ENCODE measurements at places on chromosomes 11 and 22.

GRCh38 chr11:113764527-113765219 lies 8.8 kb downstream of the ZW10 start:
- no peak for DNase-seq

- no peak for DNase-seq
Measured at GRCh38 chr11:10304495-10305261, at the start of gene ADM. Gene ADM (plus strand): TSS chr11:10305073. CDS start chr11:10305701, 628 bp downstream.

DNA sequence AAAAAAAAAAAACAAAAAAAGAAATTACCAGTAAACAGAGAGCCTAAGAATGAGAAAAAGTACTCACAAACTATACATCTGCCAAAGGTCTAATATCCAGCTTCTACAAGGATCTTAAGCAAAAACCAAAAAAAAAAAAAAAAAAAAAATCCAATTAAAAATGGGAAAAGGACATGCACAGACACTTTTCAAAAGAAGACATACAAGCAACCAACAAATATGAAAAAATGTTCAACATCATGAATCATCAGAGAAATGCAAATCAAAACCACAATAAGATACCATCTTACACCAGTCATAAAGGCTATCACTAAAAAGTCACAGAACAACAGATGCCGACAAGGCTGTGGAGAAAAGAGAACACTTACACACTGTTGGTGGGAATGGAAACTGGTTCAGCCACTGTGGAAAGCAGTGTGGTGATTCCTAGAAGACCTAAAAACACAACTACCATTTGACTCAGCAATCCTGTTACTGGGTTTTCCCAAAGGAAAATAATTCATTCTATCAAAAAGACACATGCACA lies 18.3 kb downstream of the MS4A6A start:
- no peak for DNase-seq

DNA sequence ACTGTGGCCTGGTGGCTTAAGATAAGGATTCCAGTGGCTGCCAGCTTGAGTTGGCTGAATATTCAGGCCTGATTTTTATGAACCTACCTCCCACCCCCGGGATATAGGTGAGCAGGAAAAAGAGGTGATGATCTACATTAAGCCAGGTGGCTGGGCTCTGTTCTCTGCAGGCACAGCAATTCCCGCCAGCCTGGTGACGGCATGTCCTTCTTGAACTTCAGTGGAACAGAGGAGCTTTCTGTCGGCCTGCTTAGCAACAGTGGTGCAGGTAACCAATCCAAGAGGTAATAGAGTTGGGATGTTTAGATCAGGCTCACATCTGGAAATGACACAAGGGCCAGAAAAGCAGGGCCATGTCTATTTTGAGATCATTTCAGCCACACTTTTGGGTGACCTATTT lies 68.7 kb downstream of the DEPDC5 start:
- DNase-seq, result no peak

DNA sequence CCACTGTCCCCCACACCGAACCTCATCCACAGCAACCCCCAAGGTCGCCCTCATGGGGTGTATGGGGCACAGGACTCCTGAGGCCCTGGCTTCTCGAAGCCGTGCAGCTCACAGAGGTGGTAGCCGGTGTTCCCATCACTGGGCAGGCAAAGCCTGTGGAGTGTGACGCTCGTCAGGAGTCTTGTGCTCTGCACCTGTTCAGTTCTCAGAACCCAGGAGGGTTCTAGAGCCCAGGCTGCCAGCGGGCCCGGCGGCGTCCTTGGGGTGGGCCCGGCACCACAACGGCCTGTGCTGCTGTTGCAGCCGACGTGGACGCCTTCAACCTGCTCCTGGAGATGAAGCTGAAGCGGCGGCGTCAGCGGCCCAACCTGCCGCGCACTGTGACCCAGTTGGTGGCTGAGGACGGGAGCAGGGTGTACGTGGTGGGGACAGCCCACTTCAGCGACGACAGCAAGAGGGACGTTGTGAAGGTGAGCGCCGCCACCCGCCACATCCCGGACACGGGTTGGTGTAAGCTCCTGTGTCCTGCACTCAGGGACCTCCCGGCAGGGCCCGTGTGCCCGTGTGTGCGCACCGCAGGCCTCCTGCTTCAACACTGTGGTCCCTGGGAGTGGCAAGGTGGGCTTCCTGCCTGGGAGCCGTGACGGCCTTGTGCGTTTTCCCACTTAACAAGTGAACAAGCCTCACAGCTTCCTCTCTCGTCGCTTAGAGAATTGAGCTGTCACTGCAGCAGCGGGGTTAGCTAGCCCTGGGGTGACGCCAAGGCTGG lies 6.6 kb upstream of the SELENOO start:
- no peak for DNase-seq

DNA sequence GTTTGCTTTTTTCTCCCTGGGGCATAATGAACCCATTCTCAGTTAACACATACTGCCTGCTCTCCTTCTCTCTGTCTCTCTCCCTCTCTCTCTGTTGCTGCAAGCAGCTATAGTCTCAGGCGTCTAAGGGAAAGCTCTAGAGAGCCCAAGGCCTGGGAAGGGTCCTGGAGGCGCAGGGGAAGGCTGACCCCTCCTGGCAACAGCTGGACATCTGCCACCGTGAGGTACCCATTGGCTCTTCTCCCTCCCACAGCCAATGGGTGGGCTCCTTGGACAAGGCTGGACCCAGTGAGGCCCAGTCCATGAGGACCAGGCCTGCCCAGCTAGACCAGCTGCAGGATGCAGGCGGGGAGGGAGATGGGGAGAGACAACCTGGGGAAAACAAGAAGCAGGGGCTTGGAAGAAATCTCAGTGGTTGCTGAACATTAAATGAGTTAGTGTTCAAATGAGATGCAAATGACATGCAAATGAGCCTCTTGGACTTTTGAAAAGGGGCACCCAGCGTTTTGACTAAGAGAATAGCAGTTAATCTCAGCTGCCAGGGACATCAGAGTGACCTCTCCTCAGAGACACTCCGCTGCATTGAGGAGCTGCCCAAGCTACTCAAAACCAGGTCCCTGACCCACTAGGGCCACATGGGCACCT lies 349.7 kb downstream of the BUD13 start:
- DNase-seq, result no peak

DNA sequence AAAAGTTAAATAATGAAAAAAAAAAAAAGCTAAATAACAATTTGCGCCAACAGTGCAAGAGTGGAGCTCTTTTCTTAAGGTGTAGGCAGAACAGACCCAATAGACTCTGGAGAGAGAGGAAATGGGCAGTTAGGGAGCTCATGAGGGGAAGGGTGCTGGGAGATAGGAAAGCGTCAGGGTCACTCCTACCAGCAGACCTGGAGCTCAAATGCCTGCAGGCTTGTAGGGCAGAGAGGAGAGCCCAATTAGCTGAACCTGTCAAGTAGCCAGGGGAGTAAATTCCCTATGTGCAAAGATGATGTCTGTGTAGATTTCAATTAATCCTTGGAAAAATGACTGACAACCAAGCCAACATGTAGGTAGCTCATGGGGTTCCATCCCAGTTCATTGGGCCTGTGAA lies 73.0 kb downstream of the RAB30 start:
- DNase-seq, result no peak

DNA sequence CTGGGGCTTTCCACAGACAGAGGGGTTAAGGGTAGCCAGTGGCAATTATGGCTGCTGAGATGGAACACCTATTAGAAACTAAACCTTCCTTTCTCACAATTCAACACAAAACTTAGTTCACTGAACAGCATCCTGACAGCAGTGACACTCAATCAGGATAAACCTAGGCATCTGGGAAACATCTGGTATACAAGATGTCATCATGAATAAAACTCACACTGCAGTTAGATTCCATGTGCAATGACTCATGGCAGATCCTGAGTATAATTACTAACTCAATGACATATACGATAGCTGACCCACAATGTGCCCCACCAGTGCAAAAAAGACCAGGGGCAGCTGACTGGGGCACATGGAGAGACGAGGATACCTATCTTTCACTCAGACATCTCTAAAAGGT lies 17.7 kb downstream of the RBFOX2 start:
- DNase-seq, result no peak

DNA sequence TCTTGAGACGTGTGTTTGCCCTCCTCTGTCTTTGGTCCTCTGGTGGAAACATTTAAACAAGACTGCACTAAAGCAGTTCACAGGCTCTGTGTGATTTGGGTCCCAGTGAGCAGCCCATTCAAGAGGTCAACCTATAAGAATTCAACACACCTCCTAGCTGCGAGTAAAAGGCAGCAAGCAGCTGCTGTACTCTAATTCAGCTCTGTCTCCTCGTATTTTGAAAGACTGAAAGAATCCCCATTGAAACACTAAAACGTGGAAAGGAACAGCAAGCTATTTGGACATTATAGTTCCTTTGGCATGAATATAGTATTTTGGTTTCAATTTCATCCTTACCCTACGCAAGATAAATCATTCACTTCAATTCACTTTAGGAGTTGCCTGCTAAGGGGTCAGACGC lies 1046.7 kb downstream of the DLG2 start:
- no peak for DNase-seq

- no peak for DNase-seq
Measured at GRCh38 chr11:128323381-128323780, 264.0 kb downstream of the ETS1 start.

DNA sequence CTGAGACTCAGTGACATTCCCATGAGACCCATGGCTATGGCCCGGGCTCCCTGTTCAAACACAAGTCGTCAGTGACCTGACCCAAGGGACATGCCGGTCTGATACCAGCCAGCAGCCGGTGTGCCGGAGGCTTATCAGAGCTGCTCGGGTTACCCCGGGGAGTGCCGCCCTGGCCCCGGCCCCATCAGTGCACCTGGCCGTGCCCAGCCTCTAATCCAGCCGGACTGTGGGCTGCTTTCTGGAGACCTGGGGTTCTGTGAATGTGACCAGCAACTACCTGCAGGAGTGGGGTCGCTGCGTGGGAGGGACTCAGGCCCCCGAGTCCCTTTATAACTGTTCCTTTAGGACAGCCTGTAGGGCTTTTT lies 52.7 kb downstream of the LINC01488 start:
- no peak for DNase-seq

DNA sequence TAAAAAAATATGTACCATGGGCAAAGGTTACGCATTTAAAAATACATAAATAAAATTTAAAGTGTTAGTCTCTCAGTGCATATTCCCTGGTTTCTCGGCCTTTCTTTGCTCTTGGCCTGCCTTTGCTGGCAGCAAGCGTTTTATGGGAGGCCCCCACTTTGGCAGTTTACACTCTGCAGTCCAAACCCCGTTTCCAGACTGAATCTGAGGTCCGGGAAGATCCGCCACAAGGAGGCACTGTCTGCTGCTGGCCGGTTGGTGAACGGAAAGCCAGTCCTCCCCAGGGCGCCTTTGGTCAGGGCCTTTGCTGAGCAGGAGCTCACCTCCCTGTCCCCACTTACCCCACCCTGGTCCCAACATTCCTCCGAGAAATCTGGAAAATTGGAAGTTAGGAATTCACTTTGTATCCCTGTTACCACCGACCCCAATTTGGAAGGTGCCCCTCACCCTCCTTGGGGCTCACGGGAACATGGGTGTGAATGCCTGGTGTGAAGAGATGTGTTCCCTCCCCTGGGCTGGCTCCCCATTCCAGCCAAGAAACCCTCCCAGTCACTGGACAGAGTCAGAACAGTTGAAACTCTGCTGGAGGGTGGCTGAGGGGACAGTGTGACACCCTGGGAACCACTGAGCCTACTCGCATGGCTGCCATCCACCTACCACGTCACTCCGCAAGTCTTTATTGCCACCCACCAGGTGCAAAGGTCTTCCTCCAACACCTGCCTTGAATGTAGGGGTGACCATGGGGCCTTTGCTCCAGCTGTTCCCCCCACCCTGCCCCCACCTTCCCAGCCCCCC lies 9.4 kb upstream of the SF1 start:
- peak; percentile 45 for DNase-seq

DNA sequence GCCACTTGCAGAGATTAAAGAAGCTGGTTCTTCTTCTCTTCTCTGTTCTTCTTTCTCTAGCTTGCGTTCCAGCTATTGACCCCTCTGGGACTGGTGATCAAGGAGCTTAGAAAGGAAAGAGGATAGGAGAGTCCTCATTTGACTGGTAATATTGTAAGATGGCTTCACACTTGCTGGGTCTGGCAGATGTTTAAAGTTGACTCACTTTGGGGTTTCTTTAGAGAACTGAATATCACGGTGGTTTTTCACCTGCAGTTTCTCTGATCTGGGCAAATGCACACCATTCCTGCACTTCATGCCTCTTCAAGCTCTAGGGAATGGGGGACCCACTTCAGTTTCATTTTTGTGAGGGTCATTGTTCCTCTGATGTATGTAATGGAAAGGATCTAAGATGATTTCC lies 41.8 kb upstream of the DEUP1 start:
- DNase-seq, result no peak
